CD8-positive, alpha-beta memory T cell (primary cell): ENCODE measurements at places on chromosomes 4 and X.

GRCh38 chr4:56871371-56871866, 36.3 kb upstream of the REST start:
- no peaks in the 10 kb centered on the region for H3K27me3 ChIP-seq
- H3K4me3 ChIP-seq = no peak overlapping the region
- no peaks in the 10 kb centered on the region for H3K36me3 ChIP-seq
- DNase-seq = no peak

GRCh38 chrX:109672239-109672638, 47.3 kb upstream of the KCNE5 start:
- H3K36me3 ChIP-seq = peaks cover 18% of the 10 kb centered on the region
- H3K4me1 ChIP-seq = no peaks in the 10 kb centered on the region
- no peak overlapping the region for H3K4me3 ChIP-seq
- H3K27me3 ChIP-seq = no peaks in the 10 kb centered on the region
- H3K27ac ChIP-seq = no peak overlapping the region

DNA sequence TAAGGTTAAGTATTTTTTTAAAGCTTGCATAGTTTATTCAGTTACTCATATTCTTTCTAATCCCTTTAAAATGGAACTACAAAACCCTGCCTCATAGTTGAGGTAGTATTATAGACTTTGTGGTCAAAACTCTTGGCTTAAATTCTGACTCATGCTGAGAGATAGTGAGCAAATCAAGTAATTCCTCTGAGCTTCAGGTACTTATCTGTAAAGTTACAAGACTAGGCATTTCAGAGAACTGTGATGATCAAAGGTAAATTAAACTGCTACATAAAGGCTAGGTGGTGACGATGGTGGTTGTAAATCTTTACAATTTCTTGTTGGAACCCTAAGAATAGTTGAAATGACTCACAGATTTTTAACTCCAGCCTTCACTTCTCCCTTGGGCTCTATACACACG, 3.2 kb upstream of the CLOCK start:
- no peak overlapping the region for H3K4me3 ChIP-seq
- no peaks in the 10 kb centered on the region for H3K27me3 ChIP-seq
- H3K4me1 ChIP-seq = peaks cover 11% of the 10 kb centered on the region
- H3K36me3 ChIP-seq = no peaks in the 10 kb centered on the region

DNA sequence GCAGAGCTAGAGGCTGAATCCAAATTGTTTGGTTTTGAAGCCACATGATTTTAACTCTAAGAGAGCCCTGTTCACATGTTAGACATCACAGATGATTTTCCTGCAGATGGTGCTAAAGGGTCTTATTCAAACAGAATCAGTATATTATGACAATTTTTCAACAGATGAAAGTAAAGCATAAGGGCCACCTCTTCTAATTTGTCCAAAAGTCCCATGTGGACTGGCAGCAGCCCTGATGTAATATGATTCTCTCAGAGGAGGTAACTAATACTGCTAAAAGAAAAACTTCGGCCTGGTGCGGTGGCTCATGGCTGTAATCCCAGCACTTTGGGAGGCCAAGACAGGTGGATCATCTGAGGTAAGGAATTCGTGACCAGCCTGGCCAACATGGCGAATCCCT, 26.0 kb upstream of the SETD7 start:
- H3K4me3 ChIP-seq = no peak overlapping the region
- no peak overlapping the region for H3K27ac ChIP-seq
- DNase-seq = no peak
- no peaks in the 10 kb centered on the region for H3K4me1 ChIP-seq
- peaks cover 5% of the 10 kb centered on the region for H3K27me3 ChIP-seq

- H3K4me1 ChIP-seq = no peaks in the 10 kb centered on the region
- no peak overlapping the region for H3K27ac ChIP-seq
- H3K27me3 ChIP-seq = no peaks in the 10 kb centered on the region
- DNase-seq = no peak
- H3K36me3 ChIP-seq = no peaks in the 10 kb centered on the region
Observed at GRCh38 chr4:80112236-80112635, 39.2 kb upstream of the ANTXR2 start.

DNA sequence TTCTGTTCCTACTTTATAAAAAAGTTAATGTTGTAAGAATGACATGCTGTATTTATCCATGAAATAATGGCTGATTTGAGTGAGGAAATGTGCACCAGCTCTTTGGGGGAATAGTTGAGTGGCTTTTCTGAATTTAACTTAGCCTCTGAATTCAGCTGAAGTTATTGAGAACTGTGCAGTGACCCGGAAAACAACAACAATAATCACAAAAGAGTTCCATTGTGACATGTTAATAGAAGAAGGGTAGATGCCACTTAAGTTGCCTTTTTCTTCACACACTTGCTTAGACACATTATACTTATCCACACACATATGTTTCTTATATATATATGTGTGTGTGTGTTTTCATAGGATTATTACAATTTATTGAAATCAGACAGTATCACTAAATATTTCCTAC, 301.2 kb downstream of the BMPR1B start:
- no peaks in the 10 kb centered on the region for H3K36me3 ChIP-seq
- no peak overlapping the region for H3K27ac ChIP-seq
- DNase-seq = no peak
- H3K4me1 ChIP-seq = no peaks in the 10 kb centered on the region

DNA sequence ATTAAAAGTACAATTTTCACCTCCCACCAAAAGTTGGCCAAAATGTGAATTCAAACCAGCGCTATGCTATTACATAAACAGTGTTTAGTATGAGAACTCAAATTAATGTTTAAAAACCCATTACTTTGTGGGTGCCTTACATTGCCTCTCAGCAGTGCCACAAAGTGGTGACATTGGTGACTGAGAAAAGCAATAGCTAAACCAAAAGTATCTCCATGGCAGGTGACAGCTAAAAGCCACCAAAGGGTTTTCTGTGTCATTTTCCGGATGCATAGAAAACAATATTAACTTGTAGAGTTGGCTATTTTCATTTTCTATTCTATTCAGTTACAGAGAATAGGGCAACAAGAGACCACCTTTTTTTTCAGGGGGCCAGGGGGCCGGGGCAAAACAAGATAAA, 261.2 kb downstream of the MAPK10 start:
- no peak for DNase-seq
- no peak overlapping the region for H3K4me3 ChIP-seq
- H3K4me1 ChIP-seq = no peaks in the 10 kb centered on the region
- H3K27me3 ChIP-seq = no peaks in the 10 kb centered on the region

DNA sequence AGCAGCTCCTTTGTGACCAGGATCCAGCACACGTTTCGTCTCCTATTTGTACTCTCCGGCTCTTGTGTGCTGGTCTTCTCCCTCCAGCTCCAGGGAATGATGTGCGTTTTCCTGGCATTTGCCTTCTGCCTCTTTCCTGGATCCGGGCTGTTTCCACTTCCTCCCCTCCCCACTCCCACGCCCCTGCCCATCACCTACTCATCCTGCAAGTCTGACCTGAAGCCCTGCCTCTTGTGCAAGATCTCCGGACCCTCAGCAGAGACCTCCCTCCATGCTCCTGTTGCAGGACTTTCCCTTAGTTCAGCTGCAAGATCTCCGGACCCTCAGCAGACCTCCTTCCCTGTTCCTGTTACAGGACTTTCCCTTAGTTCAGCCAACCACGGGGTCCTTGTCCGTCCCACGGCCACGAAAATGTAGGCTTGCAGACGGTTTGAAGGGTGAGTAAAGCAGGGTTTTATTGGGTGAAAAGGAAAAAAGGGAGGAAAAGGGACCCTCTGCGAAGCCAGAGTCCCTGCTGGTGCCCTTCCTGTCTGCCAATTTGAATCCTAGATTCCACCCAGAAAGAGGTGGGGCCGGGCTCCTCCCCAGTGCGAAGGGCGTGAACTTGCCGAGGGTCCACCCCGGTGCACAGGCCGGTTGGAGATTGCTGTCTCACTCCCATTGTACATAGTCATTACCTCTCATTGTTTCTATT, 74.4 kb upstream of the IRF2 start:
- H3K4me3 ChIP-seq = no peak overlapping the region
- H3K27ac ChIP-seq = no peak overlapping the region
- DNase-seq = no peak
- H3K27me3 ChIP-seq = no peaks in the 10 kb centered on the region

DNA sequence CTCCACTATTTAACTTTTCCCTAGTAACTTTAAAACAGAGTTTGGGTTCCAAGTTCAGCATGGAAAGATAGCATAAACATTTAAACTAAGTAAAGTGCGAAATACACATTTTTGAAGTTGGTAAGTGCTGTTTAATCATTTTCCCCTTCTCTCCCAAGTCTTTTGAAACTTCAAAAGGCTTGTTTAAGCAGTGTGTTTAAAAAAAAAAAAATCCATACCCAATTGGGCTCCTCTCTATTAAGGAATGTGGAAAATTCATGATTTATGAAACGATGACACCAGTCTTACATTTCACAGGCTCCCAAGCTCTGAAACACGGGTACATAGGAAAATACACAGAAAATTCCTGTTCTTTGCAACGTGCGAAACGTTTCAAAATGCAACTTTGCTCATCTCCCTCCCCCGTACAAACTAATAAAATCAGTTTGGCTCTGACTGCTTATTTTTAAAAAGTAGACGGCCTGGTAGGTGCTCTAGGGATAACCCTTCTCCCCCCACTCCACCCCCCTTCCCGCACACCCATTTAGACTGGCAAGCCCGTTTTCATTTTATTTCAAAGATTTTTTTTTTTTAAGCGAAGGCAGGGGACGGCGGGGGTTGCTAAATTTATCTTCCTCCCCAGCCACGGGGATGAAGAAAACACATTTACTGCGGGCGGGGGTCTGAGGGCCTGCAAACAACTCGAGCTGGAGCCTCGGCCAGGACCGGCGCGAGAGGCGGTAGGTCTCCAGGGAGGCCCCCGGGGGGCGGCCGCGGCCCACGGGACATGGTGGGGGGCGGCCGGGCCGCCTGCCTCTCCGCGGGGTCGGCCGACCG, 786 bp upstream of the ZFX start:
- no peak for DNase-seq
- no peaks in the 10 kb centered on the region for H3K36me3 ChIP-seq
- peaks cover 44% of the 10 kb centered on the region for H3K4me1 ChIP-seq

GRCh38 chr4:122044501-122044900, 92.6 kb upstream of the TRPC3 start:
- H3K4me3 ChIP-seq = no peak overlapping the region
- no peak overlapping the region for H3K27ac ChIP-seq
- H3K4me1 ChIP-seq = no peaks in the 10 kb centered on the region
- H3K36me3 ChIP-seq = no peaks in the 10 kb centered on the region
- DNase-seq = no peak

GRCh38 chr4:84691800-84692199, 108.9 kb downstream of the CDS1 start:
- H3K4me1 ChIP-seq = no peaks in the 10 kb centered on the region
- no peak overlapping the region for H3K4me3 ChIP-seq
- H3K27me3 ChIP-seq = no peaks in the 10 kb centered on the region
- DNase-seq = no peak
- no peaks in the 10 kb centered on the region for H3K36me3 ChIP-seq

- no peak overlapping the region for H3K4me3 ChIP-seq
- H3K27ac ChIP-seq = no peak overlapping the region
- no peak for DNase-seq
- peaks cover 4% of the 10 kb centered on the region for H3K27me3 ChIP-seq
- H3K36me3 ChIP-seq = no peaks in the 10 kb centered on the region
Observed at GRCh38 chr4:5863461-5864113, 29.3 kb downstream of the CRMP1 start.

- DNase-seq = no peak
- H3K27ac ChIP-seq = no peak within 1 kb of the TSS
- no peak within 1 kb of the TSS for H3K4me3 ChIP-seq
- no peaks in the 10 kb centered on the region for H3K27me3 ChIP-seq
- H3K4me1 ChIP-seq = no peaks in the 10 kb centered on the region
- H3K36me3 ChIP-seq = no peaks in the 10 kb centered on the region
Observed at GRCh38 chr4:92303621-92304027, at the start of gene GRID2. Gene GRID2 (plus strand): TSS chr4:92303966.
